IPS DF 6.9 (cell line): ENCODE measurements at places on chromosomes 11 and 22.

DNA sequence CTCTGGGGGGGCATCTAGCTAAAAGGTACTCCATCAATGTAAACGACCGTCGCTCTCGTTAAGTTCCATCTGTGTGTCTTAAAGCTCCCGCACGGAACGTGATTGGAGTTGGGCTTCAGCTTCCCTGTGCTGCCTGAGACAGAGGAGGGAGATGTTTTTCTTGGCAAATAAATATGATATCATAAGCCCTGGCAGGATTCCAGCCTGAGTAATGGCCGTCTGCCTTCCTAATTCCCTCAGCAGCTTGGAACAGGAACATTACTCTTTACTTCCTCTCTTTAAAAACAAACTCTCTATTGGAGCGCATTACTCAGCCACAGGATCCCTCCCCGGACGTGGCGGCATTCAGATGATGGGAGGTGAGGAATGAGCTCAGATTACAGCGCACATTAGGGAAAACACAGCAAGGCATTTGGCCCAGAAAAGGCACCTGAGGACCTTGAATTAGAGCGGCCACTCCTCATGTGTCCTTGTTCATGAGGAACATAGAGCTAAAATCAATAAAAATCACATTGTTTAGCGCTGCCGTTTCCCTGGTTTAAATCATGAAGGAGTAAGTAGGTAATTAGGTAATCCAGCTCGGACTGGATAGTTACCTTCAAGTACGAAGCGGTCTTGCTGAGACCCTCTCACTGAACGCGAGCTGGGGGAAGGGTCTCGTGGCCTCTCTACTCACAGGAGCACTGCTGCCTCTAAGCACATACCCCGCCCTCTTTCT, 230.4 kb downstream of the ST3GAL4 start:
- H3K27ac ChIP-seq: no peak overlapping the region
- H3K27me3 ChIP-seq: no peaks in the 10 kb centered on the region
- no peaks in the 10 kb centered on the region; the same call in 1 of the 2 replicates for H3K36me3 ChIP-seq
- no peak overlapping the region for H3K4me3 ChIP-seq
- no peak for DNase-seq

DNA sequence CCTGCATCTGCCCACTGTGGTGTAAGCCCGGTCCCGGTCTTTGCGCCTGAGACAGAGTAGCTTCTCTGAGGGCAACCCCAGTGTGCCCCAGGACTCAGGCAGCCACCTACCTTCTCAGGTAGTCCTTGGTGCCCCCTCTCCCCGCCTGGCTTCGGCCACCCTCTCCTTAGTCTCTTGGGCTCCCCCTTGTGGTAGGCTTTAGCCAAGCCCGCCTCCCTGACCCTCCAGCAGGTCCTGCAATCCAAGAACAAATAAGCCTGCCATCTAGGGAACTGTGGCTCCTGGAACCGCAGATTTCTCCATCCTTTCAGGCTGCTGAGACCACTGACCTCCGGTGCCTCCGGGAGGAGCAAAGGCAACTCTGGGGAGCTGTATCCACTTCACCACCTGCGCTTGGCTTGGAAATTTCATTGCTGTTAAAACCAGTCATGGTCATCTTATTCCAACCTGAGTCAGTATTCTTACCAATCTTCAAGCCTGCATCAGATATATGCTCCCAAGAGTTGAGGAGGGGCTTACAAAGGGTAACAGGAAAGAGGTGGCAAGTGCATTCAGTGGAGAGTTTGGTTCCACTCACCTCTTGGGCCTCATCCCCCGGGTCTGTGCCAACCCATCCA, 52.8 kb upstream of the TENM4 start:
- peaks cover 2% of the 10 kb centered on the region; the same call in 1 of the 2 replicates for H3K4me1 ChIP-seq
- no peak overlapping the region for H3K27ac ChIP-seq
- DNase-seq: peak; percentile 89
- no peak overlapping the region for H3K4me3 ChIP-seq
- no peaks in the 10 kb centered on the region for H3K36me3 ChIP-seq
- H3K27me3 ChIP-seq: no peaks in the 10 kb centered on the region

GRCh38 chr11:17563231-17563646, 16.2 kb downstream of the OTOG start:
- H3K27me3 ChIP-seq: no peaks in the 10 kb centered on the region
- no peak overlapping the region for H3K4me3 ChIP-seq
- no peak for DNase-seq

DNA sequence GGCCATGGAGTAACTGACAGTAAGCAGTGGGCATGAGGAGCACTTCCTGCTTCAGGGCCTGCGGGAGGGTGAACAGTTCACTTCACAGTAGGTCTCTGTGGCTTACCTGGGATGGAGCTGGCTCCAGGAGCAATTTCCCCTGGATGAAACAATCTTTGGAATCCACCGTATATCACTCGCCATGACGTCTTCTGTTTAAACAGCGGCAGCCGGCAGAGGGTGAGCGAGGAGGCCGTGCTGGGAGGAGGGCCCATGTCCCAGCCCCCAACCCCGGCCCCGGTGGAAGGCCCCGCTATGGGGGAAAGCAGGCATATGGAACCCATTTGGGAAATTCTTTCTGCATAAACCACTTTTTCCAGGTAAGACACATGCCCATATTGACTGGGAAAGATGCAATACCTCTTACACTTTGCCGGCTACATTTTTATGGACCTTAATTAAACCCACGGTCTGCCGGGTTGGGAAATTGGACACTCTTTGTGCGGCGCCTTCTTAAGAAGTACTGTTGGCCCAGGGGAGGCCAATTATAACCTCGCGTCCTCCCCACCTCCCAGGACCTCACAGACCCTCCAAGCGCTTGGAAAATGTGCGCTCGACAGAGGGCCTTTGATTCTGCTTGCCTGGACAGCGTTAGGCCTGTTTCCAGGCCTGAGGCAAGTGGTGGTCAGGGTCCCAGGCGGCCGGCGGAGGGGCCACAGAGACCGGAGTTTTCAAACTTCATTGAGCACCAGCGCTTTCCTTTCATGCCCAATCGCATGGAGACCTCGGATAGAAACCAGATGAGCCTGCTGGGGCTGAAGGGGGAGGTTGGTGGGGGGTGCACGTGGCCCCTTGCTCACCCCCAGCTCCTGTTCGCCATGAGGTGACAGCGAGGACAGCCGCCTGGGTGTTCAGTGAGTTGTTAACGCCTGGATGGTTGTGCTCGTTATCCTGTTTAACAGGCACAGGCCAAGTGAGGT, 40.4 kb downstream of the SMIM38 start:
- no peak for DNase-seq
- H3K27me3 ChIP-seq: no peaks in the 10 kb centered on the region
- 0 out of 2 replicates have a peak, but pooled peaks cover 2% of the 10 kb centered on the region for H3K4me1 ChIP-seq
- no peaks in the 10 kb centered on the region for H3K36me3 ChIP-seq
- no peak overlapping the region for H3K4me3 ChIP-seq
- H3K27ac ChIP-seq: no peak overlapping the region
